ENCODE measurements at places on chromosomes 7 and 10.

DNA sequence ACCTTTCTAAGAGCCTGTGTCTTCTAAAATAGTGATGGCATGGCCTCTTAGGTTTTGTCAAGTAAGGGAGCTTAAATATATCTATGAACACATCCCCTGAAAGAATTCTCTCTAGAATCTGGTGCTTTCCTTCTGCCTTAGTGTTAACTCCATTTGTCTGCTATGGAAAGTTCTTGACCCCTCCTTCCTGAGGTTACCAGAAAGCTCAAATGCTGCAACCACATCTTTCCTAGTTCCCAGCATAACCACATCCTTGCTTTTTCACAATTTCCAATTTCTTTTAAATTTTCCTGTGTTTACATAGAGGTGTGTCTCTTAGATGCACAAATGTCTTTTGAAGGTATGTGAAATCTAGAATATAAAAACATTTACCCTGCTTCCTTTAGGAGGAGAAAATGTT lies 16.4 kb upstream of the GSDME start:
- no peak for DNase-seq

DNA sequence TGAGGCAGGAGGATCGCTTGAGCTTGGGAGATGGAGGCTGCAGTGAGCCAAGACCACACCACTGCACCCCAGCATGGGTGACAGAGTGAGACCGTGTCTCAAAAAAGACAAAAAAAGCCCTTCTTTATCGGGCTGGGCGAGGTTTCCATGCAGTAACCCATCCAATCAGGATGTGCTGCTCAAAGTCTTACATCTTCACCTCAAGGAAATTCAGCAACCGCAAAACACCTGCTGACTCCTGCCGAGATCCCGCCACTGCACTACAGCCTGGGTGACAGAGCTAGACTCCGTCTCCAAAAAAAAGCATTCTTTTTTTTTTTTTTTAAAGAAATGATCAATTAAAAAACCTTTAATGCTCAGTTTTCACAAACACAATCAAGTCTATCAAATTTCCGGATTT lies 75.7 kb upstream of the KCTD7 start:
- no peak for DNase-seq

GRCh38 chr7:134693256-134693655 lies 46.6 kb downstream of the BPGM start:
- DNase-seq = no peak

GRCh38 chr7:43632746-43633145 lies 49.8 kb downstream of the STK17A start:
- no peak for DNase-seq

- DNase-seq = no peak
Measured at GRCh38 chr7:78215199-78215598, 416.6 kb downstream of the PHTF2 start.

GRCh38 chr10:53765311-53765710 lies 992.7 kb upstream of the MBL2 start:
- DNase-seq = no peak

DNA sequence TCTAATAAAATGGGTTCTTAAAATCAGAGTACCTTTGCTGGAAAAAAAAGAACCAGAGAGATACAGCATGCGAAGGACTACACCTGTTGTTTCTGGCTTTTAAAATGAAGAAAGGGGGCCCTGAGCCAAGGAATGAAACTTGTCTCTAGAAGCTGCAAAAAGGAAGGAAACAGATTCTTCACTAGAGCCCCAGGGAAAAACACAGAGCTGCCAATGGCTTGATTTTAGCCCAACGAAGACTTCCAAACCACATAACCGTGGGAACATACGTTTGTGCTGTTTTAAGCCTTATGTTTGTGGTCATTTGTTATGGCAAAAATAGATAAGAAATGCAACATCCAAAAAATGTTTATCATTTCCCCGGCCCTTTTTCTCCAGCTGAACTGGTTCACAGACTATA lies 780.0 kb downstream of the SORCS1 start:
- DNase-seq = no peak

DNA sequence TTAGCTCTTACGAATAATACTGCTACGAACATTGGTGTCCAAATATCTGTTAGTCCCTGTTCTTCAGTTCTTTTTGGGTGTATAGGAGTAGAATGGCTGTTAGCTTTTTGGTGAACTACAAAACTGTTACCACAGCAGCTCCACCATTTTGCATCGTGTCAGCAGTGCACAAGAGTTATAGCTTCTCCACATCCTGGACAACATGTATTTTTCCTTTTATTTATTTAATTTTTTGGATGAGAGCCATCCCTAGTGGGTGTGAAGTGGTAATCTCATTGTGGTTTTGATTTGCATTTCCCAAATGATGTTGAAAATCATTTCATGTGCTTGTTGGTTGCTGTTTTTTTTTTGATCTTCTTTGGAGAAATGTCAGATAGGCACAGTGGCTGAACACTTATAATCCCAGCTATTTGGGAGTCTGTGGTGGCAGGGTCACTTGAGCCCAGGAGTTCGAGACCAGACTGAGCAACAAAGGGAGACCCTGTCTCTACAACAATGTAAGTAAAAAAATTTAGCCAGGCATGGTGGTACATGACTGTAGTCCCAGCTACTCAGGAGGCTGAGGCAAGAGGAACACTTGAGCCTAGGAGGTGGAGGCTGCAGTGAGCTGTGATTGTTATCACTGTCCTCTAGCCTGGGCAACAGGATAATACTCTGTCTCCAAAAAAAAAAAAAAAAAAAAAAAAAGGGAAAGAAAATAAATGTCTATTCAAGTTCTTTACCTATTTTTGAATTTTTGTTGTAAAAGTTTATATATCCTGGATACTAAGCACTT lies 31.7 kb downstream of the TRIM24 start:
- no peak for DNase-seq

GRCh38 chr7:112082306-112082705 lies 123.9 kb downstream of the DOCK4 start:
- no peak for DNase-seq

- DNase-seq = no peak
Measured at GRCh38 chr7:7742223-7742622, 23.8 kb upstream of the RPA3 start.

DNA sequence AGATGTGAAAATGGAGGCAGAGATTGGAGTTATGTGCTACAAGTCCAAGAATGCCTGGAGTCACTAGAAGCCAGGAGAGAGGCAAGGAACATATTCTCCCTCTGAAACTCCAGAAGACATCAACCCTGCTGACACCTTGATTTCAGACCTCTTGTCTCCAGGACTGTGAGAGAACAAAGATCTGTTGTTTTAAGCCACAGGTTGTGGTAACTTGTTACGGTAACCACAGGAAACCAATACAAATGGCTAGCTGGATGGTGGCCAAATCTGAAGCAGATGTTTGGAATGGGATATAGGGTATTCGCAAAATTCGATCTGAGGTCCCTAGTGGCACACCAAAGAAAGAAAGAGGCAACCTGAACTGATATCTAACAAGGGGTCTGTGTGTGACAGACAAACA lies 129.0 kb downstream of the HERPUD2 start:
- no peak for DNase-seq

DNA sequence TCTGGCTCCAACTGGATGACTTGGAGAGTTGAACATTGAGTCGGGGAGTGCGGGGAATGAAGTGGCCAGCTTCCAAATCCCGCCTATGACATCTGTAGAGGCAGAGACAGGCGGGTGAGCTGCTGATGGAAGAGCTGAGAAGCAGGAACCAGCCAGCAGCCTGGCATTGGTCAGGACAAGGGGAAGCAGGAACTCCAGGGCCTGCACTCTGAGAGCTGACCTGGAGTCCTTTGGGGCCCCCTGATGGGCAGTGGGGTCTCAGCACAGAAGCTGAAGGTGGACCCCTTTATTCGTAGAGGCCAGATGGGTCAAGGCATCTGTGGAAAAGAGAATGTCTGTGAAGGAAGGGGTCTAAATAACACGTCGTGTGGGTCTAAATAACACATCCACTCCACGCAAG lies 57.0 kb downstream of the SEC61G start:
- DNase-seq = no peak

DNA sequence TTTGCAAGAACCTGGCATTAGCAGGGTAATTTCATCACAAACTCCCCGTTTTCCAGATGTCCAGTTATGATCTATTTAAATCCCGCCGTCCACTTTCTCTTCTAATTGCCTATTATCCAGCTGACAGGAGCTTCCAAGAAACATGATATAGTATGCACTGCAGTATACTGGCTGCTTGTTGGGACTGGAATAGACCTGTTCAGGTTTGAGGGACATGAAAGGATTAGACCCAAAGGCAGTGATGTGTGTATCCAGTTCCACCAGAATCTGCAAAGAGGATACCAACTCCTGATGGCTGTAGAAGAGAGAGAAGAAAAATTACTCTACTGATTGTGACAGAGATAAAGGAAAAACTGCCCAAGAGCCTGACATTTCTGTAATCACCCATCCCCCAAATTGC lies 8.9 kb downstream of the MSS51 start:
- no peak for DNase-seq

- DNase-seq = no peak
Measured at GRCh38 chr7:151851782-151852181, 25.1 kb downstream of the PRKAG2 start.

GRCh38 chr10:63515002-63515763 lies 6.0 kb upstream of the REEP3 start:
- DNase-seq = no peak

DNA sequence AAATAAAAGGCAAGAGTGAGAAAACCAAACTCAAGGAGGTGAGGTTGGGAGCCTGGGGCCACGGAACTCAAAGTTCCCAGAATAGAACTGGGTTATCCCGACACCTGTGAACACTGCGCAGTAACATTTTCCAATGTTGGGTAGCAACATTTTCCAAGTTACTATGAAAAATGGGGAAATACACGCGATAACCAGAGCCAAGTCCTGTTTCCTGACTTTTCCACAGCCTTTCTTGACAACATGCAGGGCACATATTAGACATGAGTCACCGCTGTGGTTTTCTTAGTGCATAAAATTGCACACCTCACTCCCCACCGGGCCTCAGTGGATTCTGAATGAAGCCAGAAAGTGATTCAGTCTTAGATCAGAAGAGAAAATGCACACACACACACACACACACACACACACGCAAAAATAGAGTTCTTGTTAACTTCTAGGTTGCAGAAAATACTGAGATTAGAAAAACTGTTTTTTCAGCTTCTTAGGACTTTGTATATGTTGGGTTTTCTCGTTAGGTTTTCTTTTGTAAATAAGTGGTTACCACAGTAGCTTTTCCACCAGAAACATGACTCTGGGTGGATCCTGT lies 70.0 kb downstream of the CAMK1D start:
- no peak for DNase-seq

GRCh38 chr10:128047991-128048818 lies 78.0 kb downstream of the MKI67 start:
- no peak for DNase-seq

GRCh38 chr10:121722665-121723064 lies 124.4 kb upstream of the FGFR2 start:
- no peak for DNase-seq

DNA sequence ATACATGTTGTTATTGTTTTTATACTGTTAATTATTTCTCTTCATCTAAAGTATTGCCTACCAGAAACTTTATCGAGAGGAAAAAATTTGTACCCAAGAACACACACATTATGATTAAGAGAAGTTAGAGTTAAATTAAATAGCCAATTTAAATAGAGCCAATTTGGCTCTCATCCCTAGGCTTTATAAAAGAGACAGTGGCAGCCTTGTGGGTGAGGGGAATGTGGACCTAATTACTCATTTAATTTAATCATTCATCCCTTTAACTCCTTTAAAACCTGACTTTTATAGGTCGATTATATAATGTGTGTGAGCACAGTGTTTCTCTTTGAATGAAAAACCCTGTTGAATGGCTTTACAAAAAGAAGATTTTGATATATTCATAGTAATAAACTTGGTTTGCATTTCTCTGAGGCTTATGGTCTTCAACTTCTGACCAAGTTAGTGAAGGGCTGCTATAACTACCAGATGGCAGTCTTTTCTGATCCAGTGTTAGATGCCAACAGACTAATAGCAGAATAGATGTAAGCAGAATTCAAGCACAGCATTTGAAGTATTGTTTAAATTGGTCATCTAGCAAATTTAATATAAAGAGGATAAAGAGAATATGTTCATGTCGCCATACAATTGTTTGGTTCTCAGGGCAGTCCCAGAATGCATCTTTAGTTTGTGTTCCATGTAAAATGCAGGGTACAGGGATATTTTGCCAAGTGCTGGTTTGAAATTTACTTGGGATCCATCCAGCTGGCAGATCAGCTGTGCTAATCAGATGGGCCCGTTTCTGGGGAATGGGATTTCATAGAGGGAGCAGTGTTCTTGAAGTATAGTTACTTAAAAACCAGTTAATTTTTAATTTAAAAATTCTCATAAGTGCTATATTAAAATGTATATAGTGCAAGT lies 25.3 kb downstream of the ADD3 start:
- peak; percentile 89 for DNase-seq

- DNase-seq = no peak
Measured at GRCh38 chr7:137953665-137954470, 48.0 kb downstream of the CREB3L2 start.

DNA sequence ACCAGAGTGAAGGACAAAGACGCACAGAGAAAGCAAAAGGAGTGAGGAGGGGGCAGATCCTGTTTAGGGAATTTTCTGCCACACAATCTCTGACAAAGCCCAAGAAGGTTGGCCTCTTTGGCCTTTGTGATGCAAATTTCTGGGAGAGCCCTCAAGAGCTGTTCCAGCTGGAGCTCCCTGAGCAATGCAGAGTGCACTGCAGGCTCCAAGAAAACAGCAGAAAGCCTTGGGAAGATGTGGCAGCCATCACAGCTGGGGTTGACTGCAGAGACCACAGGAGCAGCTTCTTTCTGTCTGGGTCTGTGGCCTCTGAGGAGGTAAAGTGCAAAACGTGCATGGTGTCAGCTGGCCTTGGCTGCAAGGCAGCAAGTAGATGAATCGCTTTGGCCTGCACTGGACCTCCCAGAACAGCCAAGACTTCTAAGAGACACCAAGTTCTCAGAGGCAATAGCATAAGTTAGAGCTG lies 200.2 kb downstream of the ELMO1 start:
- DNase-seq = no peak

- DNase-seq = peak; percentile 58
Measured at GRCh38 chr10:45373576-45374349, at the start of gene ALOX5. ALOX5 (plus strand) TSS chr10:45374216; CDS start chr10:45374280, 64 bp downstream.

DNA sequence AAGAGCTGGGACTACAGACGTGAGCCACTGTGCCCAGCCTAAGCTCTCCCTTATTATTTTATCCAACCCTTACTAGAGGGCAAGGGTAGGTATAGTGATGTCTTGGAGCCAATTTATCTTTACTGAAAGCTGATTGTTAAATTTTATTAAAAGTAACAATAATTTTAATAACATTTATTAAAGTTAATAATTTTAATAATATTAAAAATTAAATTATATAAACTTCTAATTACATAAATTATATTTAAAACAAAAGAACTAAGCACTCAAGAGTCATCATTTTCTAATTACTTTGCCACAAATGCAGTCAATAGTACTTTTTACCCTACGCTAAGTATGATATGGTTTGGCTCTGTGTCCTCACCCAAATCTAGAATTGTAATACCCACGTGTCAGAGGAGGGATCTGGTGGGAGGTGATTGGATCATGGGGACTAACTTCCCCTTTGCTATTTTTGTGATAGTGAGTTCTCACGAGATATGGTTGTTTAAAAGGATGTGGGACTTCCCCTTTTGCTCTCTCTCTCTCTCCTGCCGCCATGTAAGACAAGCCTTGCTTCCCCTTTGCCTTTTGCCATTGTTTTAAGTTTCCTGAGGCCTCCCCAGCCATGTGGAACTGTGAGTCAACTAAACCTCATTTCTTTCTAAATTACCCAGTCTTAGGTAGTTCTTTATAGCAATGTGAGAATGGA lies 58.4 kb upstream of the ETV1 start:
- no peak for DNase-seq

Data from G401 (cell line).